Naive thymus-derived CD4-positive, alpha-beta T cell (primary cell): ENCODE measurements at places on chromosomes 5 and 9. TPM values are rescaled to one million over a fixed set of nuclear protein-coding genes. Genes with fewer than 3 reads are reported as not detected.

- no peaks in the 10 kb centered on the region for H3K27me3 ChIP-seq
- H3K4me3 ChIP-seq: no peak overlapping the region
- H3K4me1 ChIP-seq: no peaks in the 10 kb centered on the region
- H3K36me3 ChIP-seq: no peaks in the 10 kb centered on the region
Measured at GRCh38 chr9:33244137-33244784, 4.3 kb downstream of the SPINK4 start.

GRCh38 chr9:99922711-99923030 lies 16.2 kb downstream of the STX17 start:
- H3K27me3 ChIP-seq: no peaks in the 10 kb centered on the region
- DNase-seq: no peak
- no peak overlapping the region for H3K4me3 ChIP-seq
- H3K27ac ChIP-seq: no peak overlapping the region
- peaks cover 4% of the 10 kb centered on the region for H3K36me3 ChIP-seq
- H3K4me1 ChIP-seq: peaks cover 8% of the 10 kb centered on the region

- no peaks in the 10 kb centered on the region for H3K27me3 ChIP-seq
- no peak overlapping the region for H3K4me3 ChIP-seq
- H3K4me1 ChIP-seq: no peaks in the 10 kb centered on the region
- no peaks in the 10 kb centered on the region for H3K36me3 ChIP-seq
- H3K27ac ChIP-seq: no peak overlapping the region
- DNase-seq: no peak
Measured at GRCh38 chr9:78973907-78974306, 597.9 kb upstream of the TLE4 start.

Gene SLC6A7
- polyA plus RNA-seq: not detected

DNA sequence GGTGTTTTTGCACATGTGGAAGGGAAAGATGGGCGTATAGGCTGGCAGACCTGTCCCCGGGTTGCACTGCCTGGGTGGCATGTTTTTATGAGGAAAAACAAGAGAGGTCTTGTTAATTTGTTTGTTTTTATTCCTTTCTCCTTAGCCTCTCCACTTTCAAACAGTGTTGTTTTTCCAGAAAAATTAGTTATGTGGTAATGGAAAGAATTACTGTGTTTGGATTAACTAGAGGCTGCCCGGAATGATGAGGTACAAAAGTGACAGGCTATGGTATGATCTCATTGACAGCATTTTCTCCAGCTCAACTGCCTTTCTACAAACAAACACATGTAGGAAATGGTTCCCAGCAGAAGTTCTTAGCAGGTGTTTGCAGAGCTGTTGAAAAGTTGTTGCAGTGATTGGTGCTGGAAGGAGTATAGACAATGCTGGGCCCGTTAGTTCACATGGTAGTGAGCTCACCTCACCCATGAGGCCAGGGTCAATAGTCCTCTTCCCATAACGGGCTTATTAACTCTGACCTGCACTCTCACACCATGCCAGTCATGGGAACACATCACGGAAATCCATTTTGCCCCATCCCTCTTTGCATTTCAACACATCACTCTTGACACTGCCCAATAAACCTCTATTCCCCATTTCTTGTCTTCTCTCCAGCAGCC lies 111.3 kb upstream of the SAP30L start:
- peaks cover 4% of the 10 kb centered on the region for H3K36me3 ChIP-seq
- no peak overlapping the region for H3K27ac ChIP-seq
- no peak overlapping the region for H3K4me3 ChIP-seq
- H3K27me3 ChIP-seq: no peaks in the 10 kb centered on the region

GRCh38 chr5:96584712-96585111 lies 77.5 kb upstream of the CAST start:
- no peak for DNase-seq
- no peaks in the 10 kb centered on the region for H3K36me3 ChIP-seq
- no peak overlapping the region for H3K27ac ChIP-seq
- H3K4me3 ChIP-seq: no peak overlapping the region

DNA sequence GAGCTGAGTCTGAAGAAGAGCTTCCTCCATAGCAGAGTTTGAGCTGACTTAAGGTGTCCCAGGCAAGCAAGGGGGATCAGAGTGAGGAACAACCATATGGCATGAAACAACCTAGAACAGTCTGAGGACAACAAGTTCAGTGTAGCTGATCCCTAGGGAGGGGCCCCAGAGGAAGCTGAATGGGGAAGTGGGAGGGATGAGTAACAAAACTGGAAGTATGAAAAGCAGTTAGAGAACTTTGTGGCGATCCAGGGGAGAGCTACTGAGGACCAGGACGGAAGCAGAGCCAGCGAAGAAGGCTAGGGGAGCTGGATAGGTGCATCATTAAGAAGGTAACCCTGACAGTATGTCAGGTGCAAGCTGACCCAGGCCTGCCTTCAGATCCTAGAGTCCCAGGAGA lies 580.8 kb downstream of the BNC2 start:
- DNase-seq: no peak
- H3K27ac ChIP-seq: no peak overlapping the region
- no peak overlapping the region for H3K4me3 ChIP-seq
- no peaks in the 10 kb centered on the region for H3K36me3 ChIP-seq
